ENCODE measurements at places on chromosomes 4 and X.

DNA sequence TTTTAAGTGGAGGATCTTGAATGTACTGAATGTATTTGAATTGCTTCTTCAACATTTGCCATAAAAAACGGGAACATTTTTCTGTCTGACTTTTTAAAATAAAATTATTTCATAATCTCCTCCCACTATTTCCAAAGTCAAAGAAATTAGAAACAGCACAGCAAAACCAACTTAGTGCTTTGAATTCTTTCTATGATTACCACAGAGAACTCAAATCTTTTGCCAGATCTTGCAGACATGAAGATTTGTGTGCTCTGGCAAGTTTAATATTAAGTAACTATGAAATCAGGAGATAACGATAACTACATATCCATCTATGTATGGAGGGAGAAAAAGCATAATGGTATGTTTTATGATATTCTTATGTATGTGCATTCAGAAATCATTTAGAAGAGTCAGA is 982.2 kb downstream of the PCDH7 start:
- DNase-seq = no peak

GRCh38 chr4:41696763-41697162 is 51.8 kb downstream of the PHOX2B start:
- DNase-seq = no peak

GRCh38 chr4:11013094-11013664 is 328.6 kb upstream of the CLNK start:
- no peak for DNase-seq

DNA sequence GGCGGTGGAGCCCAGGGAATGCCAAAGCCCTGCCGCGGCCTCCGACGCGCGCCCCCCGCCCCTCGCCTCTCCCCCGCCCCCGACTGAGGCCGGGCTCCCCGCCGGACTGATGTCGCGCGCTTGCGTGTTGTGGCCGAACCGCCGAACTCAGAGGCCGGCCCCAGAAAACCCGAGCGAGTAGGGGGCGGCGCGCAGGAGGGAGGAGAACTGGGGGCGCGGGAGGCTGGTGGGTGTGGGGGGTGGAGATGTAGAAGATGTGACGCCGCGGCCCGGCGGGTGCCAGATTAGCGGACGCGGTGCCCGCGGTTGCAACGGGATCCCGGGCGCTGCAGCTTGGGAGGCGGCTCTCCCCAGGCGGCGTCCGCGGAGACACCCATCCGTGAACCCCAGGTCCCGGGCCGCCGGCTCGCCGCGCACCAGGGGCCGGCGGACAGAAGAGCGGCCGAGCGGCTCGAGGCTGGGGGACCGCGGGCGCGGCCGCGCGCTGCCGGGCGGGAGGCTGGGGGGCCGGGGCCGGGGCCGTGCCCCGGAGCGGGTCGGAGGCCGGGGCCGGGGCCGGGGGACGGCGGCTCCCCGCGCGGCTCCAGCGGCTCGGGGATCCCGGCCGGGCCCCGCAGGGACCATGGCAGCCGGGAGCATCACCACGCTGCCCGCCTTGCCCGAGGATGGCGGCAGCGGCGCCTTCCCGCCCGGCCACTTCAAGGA is at the start of gene FGF2:
FGF2 (plus strand) TSS at position 279 of the 705 bp plus-strand sequence; CDS start at position 623, 344 bp downstream.
- DNase-seq = peak; percentile 6

- no peak for DNase-seq
Measured at GRCh38 chr4:6885953-6886557, 23.6 kb upstream of the TBC1D14 start.

GRCh38 chr4:182800216-182800515 is 117.0 kb downstream of the DCTD start:
- DNase-seq = no peak

DNA sequence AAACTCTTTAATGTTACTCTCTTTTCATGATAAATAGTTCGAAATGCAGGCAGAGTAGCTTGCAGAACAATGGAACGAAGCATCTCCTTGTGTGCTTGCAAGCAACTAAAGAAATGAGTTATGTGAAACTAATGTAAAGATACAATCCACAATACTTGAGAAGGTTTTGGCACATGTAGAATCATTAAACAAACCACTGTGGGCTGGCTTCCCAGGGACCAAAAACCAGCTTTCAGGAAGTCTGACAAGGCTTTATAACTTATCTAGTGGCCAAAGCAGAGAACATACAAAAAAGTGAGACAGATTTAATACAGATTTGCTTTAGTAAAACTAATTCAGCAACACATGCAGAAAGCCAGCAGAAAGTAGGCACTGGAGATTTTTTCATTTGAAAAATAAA is 1673.8 kb upstream of the AGA start:
- no peak for DNase-seq

DNA sequence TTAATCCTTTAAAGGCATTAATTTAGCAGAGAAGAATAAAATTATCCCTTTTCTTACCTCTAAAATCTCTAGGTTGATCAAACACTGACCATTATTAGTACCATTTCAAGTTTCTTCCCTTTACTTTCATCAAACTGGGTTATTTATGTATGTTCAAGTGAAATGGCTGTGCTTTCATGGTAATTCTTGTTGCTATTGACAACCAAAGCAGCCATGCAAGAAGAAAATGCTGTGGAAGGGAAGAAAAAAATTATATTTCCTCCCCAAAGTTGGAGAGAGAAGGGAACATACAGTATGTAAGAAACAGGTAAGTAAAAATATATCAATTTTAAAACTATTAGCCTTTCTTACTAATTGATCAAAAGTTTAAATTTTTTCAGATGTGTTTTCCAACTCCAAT is 16.2 kb downstream of the NPNT start:
- DNase-seq = no peak
